ENCODE measurements at places on chromosomes 7 and 10. TPM values are rescaled to one million over a fixed set of nuclear protein-coding genes. Genes with fewer than 3 reads are reported as not detected.

DNA sequence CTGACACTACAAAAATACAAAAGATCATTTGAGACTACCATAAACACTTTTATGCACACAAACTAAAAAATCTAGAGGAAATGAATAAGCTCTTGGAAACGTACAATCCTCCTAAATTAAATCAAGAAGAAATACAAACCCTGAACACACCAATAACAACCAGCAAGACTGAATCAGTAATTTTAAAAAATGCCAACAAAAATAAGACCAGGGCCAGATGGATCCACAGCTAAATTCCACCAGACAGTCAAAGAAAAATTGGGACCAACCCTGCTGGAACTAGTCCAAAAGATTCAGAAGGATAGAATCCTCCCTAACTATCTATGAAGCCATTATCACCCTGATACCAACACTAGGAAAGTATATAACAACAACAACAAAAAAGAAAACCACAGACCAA is 277.4 kb downstream of the AGMO start:
- DNase-seq, result no peak
- no peak overlapping the region for H3K4me3 ChIP-seq
- H3K4me1 ChIP-seq, result no peaks in the 10 kb centered on the region
- H3K27me3 ChIP-seq, result no peaks in the 10 kb centered on the region

DNA sequence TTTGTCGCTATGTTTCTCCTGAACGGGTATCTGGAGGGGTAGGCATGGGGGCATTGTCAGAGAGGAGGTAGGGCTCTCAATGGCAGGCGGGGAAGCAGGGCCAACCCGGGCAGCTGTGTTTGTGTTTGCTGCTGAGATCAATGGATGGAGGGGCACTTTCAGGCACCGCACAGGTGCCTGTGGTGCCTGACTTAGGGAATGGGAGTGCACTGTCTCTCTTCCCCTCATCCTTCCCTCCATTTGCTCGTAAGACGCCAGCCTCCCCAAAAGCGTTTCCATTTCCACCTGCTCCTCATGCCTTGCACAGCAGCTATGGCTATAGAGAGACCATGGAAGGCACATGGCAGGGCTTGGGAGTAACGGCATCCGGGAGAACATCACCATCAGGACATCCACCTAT is 615.9 kb upstream of the FOXK1 start:
- H3K4me1 ChIP-seq, result no peaks in the 10 kb centered on the region
- no peak overlapping the region for H3K27ac ChIP-seq
- H3K36me3 ChIP-seq, result no peaks in the 10 kb centered on the region
- H3K27me3 ChIP-seq, result no peaks in the 10 kb centered on the region

GRCh38 chr10:22464966-22465629 is 119.8 kb downstream of the SPAG6 start:
- H3K4me1 ChIP-seq, result no peaks in the 10 kb centered on the region
- no peaks in the 10 kb centered on the region for H3K36me3 ChIP-seq
- DNase-seq, result no peak
- no peaks in the 10 kb centered on the region for H3K27me3 ChIP-seq
- no peak overlapping the region for H3K27ac ChIP-seq

DNA sequence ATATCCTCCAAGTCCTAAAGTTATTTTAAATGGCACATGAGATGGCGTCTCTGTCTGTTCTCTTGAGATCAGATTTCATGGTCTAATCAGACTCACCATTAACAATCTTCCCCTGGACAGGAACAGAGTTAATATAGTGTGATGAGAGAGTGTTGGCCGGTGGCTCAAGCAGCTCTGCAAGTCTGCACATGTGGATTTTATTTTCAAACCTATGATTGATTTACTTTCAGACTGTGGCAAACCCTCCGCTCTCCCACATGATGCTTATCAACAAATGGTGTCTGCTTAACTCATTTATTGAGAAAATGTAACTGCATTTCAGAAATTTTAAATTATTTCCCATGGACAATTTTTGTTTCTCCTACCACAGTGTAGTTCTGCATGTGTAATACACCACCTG is 46.5 kb upstream of the HGF start:
- H3K4me1 ChIP-seq, result no peaks in the 10 kb centered on the region
- no peaks in the 10 kb centered on the region for H3K27me3 ChIP-seq
- DNase-seq, result no peak
- no peak overlapping the region for H3K27ac ChIP-seq
- no peaks in the 10 kb centered on the region for H3K36me3 ChIP-seq
- H3K4me3 ChIP-seq, result no peak overlapping the region

The RNLS gene
- polyA plus RNA-seq, result 3.5 TPM

The ITGB8 gene
- not detected for polyA plus RNA-seq

DNA sequence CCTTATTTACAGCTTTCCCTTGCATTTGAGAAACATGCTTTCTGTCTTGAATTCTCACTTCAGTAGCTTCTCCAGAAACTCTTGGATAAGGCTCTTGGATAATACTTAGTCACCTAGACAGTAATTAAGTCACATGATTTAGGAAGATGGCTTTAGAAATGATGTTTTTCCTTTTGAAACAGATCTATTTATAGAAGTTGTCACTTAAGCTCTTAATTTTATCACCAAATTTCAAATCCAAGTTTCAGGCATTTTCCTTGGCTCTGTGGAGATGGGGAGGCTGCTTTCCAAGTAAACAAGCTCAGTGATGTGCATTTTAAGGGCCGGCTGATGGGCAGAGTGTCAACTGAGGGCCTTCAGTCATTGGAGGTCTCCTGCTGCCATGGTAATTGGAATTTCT is 130.3 kb downstream of the SRI start:
- H3K4me3 ChIP-seq, result no peak overlapping the region
- no peak for DNase-seq
- H3K27ac ChIP-seq, result no peak overlapping the region
- no peaks in the 10 kb centered on the region for H3K27me3 ChIP-seq
- H3K36me3 ChIP-seq, result no peaks in the 10 kb centered on the region

DNA sequence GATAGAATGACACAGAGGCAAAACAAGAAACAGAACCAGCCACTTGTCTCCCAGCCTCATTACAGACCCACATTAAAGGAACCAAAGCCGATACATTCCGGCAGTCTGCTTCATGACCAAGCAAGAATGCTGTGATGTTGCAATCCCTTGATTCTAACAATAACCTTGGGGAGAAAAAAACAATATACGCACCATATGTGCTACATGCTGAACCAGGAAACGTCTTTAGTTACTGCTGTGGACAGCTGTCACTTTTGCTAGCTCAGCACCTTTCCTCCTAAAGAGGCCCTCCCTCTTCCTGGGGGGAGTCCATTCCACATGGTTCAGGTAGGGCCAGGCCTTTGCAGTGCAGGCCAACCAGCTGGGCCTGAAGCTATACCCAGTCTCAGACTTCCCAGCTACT is 79.1 kb downstream of the PRTFDC1 start:
- H3K27ac ChIP-seq, result no peak overlapping the region
- no peaks in the 10 kb centered on the region for H3K36me3 ChIP-seq
- H3K27me3 ChIP-seq, result no peaks in the 10 kb centered on the region
- no peak overlapping the region for H3K4me3 ChIP-seq
- H3K4me1 ChIP-seq, result peaks cover 4% of the 10 kb centered on the region

GRCh38 chr10:51010977-51011376 is 63.3 kb upstream of the PRKG1 start:
- no peaks in the 10 kb centered on the region for H3K27me3 ChIP-seq
- H3K27ac ChIP-seq, result no peak overlapping the region
- no peaks in the 10 kb centered on the region for H3K4me1 ChIP-seq
- H3K36me3 ChIP-seq, result no peaks in the 10 kb centered on the region
- DNase-seq, result no peak

- H3K27ac ChIP-seq, result no peak overlapping the region
- H3K27me3 ChIP-seq, result no peaks in the 10 kb centered on the region
- DNase-seq, result no peak
- H3K4me3 ChIP-seq, result no peak overlapping the region
These were observed 3.3 kb downstream of the TSGA13 start for GRCh38 chr7:130683026-130683425.
